Caco-2 (cell line): ENCODE measurements at places on chromosomes 3 and 15.

DNA sequence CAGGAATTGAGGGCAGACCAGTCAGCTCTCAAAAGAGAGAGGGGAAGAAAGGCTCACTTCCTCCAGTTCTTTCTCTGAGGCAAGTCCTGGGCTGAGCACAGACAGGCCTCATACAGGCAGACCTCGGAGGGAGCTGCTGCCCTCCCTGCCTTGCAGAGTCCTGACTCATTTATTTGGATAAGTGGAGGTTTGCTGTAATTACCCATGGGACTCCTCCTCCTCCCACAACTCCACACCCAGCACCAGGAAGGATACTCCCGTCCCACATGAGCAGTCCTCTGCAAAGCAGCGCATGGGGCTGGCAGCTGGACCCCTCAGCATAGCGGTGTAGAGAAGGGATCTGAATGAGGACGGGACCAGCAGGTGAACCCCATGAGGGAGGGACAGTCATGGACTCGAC is 13.4 kb upstream of the SCN10A start:
- no peak overlapping the region for H3K27ac ChIP-seq
- no peaks in the 10 kb centered on the region; the same call in 1 of the 2 replicates for H3K27me3 ChIP-seq
- H3K4me1 ChIP-seq, result no peaks in the 10 kb centered on the region
- H3K36me3 ChIP-seq, result no peaks in the 10 kb centered on the region
- no peak for DNase-seq

DNA sequence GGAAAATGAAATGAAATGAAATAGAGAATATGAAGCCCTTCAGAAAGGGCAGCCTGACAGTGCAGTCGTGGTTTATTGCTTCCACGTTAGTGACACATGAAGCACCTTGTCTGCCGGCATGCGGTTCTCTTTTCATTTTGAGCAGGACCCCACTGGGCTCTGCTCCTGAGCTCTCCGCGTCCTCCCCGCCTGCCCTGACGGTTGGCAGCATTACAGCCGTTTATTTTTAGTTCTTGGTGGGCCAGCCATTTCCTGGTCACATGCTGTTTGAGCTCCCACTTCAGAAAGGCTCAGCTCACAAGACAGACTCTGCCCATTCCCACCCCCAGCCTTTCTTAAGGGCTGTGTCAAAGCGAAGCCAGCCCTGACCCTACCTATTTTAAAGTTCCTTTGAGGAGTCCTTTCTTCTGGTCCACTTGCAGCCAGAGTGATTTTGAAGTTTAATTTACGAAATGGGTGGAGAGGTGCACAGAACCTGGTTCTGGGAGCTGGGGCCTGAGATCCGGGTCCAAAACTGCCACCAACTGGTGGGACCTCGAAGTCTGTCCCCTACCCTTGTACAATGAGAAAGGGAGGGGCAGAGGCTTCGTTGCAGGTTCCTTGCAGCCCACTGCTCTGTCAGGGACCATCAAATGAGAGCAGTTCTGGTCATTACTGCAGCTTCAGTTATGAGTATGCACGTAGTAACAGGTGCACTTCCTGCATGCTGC is 60.1 kb downstream of the MGLL start:
- no peaks in the 10 kb centered on the region for H3K27me3 ChIP-seq
- H3K4me1 ChIP-seq, result peaks cover 11% of the 10 kb centered on the region

GRCh38 chr3:120095226-120095978 is 1.2 kb upstream of the GSK3B start:
- H3K36me3 ChIP-seq, result 0 out of 2 replicates have a peak, but pooled peaks cover 1% of the 10 kb centered on the region
- no peaks in the 10 kb centered on the region for H3K27me3 ChIP-seq
- no peak overlapping the region for H3K27ac ChIP-seq
- peak overlapping the region; percentile 91 for H3K4me3 ChIP-seq

- no peaks in the 10 kb centered on the region for H3K27me3 ChIP-seq
- no peaks in the 10 kb centered on the region for H3K4me1 ChIP-seq
- no peaks in the 10 kb centered on the region for H3K36me3 ChIP-seq
- no peak overlapping the region for H3K4me3 ChIP-seq
Measured at GRCh38 chr3:162998205-162998604, 1501.6 kb downstream of the OTOL1 start.

- no peak overlapping the region for H3K27ac ChIP-seq
- no peak overlapping the region for H3K4me3 ChIP-seq
- no peaks in the 10 kb centered on the region for H3K36me3 ChIP-seq
Measured at GRCh38 chr3:100205171-100205570, 55.6 kb upstream of the TBC1D23 start.

GRCh38 chr3:39453134-39453533 is 14.3 kb upstream of the MOBP start:
- DNase-seq, result no peak
- H3K4me1 ChIP-seq, result peaks cover 11% of the 10 kb centered on the region; the same call in 1 of the 2 replicates

DNA sequence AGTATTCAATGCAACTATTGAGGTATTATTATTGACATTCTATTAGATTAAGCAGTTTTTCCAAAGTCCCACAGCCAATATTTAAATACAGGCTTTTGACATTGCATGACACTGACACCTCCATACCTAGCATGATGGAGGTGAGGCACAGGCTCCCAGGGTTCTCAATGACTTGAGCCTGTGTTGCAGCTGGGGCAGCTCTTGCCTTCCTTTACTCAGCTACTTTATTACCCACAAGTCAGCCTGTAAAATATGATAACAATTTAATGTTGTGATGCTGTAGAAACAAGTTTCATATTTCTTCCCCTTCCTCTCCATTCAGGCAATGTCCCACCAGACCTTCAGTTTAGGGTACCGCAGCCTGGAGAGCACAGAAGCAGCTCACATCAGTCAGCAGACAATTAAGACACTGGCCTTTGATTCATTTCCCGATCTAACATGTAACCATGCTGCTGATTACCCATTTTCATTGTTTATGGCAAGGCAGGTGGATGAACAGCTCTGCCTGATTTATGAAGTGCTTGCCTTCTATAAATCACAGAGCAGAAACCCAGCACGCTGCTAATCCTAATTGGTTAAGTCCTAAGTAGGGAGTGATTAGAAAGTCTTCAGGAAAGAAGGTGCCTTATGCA is 826.1 kb downstream of the AGBL1 start:
- H3K36me3 ChIP-seq, result no peaks in the 10 kb centered on the region
- no peak overlapping the region for H3K4me3 ChIP-seq
- no peak for DNase-seq
- H3K4me1 ChIP-seq, result no peaks in the 10 kb centered on the region
- no peak overlapping the region for H3K27ac ChIP-seq

DNA sequence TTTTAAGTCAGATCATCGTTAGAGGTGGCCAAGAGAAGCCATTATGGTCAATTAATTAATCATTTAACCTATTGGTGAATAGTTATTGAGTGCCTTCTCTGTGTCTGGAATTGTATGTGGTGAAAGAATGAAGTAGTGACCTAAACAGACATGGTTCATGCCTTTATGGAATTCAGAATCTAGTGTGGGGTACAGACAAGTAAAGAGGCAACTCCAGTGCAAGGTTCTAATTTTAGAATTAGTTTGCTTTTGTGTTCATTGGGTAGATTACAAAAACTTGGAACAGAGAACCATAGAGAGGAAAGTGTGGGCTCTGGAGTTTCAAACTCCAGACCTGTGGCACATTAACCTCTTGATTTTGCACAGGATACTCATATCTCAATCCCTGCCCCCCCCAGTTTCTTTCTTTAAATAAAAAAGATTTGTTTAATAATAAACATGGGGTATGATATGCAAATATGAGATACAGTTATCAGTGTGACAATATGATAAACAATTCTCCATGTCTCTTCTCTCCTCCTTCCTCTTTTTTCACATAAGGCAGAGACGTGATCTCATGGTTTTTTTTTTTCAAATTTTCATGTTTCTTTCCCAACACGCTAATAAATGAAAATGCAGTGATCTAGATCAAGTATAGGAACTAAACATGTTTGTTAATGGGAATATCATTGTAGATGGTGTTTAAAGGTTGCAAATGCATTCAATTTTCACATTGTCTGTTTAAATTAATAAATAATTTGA is 117.9 kb downstream of the MITF start:
- DNase-seq, result no peak
- H3K27ac ChIP-seq, result no peak overlapping the region
- no peaks in the 10 kb centered on the region for H3K4me1 ChIP-seq
- H3K4me3 ChIP-seq, result no peak overlapping the region
- H3K27me3 ChIP-seq, result no peaks in the 10 kb centered on the region

DNA sequence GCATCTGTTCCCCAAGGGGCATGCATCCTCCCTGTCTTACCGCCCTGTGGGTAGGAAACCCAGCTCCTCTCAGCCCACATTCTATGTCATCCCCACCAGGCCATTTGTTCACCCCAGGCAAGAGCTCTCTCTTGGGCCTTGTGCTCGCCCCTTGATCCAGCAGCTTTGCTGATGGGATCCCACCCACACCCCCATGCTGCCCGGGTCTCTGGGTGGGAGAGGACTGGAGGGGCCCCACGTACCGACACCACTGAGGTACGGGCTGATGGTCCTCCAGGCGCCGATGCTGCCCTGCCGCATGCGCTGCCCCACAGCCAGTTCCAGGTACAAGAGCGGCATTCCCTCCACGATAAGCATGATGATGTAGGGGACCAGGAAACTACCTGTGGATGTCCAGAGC is 14.5 kb downstream of the SLC6A20 start:
- peak; percentile 15 for DNase-seq
- no peaks in the 10 kb centered on the region for H3K27me3 ChIP-seq
- H3K27ac ChIP-seq, result no peak overlapping the region
- no peaks in the 10 kb centered on the region for H3K36me3 ChIP-seq
- no peaks in the 10 kb centered on the region for H3K4me1 ChIP-seq

GRCh38 chr3:194196876-194197275 is 60.9 kb downstream of the HES1 start:
- no peaks in the 10 kb centered on the region for H3K36me3 ChIP-seq
- no peak overlapping the region for H3K4me3 ChIP-seq
- no peak for DNase-seq
- H3K27me3 ChIP-seq, result no peaks in the 10 kb centered on the region
- peaks cover 9% of the 10 kb centered on the region; the same call in 1 of the 2 replicates for H3K4me1 ChIP-seq

GRCh38 chr3:135100366-135100765 is 305.3 kb downstream of the EPHB1 start:
- no peaks in the 10 kb centered on the region for H3K4me1 ChIP-seq
- H3K4me3 ChIP-seq, result no peak overlapping the region
- H3K36me3 ChIP-seq, result no peaks in the 10 kb centered on the region
- no peak overlapping the region for H3K27ac ChIP-seq

DNA sequence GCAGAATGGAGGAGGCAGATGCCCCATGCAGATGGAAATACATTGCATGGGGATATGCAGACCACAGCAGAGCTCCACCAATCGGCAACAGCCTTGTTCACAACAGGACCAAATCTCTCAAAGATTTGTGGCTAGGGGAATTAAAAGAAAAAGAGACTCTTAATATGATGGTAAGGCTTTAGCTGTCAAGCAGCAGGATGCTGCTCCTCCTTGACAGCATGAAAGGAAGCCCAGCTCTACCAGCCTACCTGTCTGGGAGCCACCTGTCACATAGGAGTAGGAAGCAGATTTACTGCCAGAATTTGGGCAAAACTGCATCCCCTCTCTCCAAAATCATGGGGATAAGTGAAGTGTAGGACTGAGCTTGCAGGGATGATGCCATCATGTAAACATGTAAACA is 769.6 kb upstream of the ARPP21 start:
- H3K4me1 ChIP-seq, result no peaks in the 10 kb centered on the region
- H3K36me3 ChIP-seq, result no peaks in the 10 kb centered on the region
- H3K27ac ChIP-seq, result no peak overlapping the region

- no peaks in the 10 kb centered on the region for H3K4me1 ChIP-seq
- no peak overlapping the region for H3K27ac ChIP-seq
- no peak for DNase-seq
- no peaks in the 10 kb centered on the region for H3K27me3 ChIP-seq
- no peak overlapping the region for H3K4me3 ChIP-seq
Measured at GRCh38 chr15:68252925-68253534, 23.5 kb upstream of the CLN6 start.
